ENCODE measurements at places on chromosomes 6 and 20.

- no peak for DNase-seq
These were observed 13.0 kb downstream of the PNISR start for GRCh38 chr6:99412065-99412464.

GRCh38 chr6:137001299-137001976, 43.3 kb downstream of the IL20RA start:
- DNase-seq = peak; percentile 78

DNA sequence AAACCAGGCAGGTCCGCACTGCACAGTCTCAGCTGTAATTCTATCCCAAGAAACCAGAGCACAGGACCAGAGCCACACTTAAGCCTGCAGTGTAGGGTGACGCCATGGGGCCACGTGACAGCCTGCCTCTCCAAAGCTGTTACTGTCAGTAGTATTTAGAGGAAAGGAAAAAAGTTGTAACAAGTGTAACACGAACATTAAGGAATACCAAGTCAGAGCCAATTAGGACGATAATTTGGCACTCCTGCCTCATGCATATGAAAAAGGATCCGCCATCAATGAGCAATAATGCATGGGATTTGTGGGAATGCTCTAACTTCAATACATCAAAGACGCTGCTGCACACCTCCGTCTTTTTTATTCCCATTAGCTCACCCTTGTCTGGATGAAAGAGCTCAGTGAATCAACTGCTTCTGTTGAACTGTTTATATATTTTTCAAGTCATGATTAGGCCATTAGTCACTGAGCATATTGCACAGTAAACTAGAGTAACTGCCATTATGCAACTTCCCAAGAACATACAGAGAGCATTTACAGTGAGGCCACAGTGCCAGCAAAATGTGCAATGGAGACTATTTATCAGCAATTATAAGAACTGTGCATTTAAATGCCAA, 79.9 kb downstream of the ATXN1 start:
- no peak for DNase-seq

- DNase-seq = no peak
These were observed 37.7 kb downstream of the ADGB start for GRCh38 chr6:146636481-146636880.

GRCh38 chr6:159061146-159061545, 16.4 kb upstream of the TAGAP start:
- no peak for DNase-seq
